ENCODE measurements at places on chromosomes 1 and 21.
A peak's percentile ranks its signal among the peaks of the same experiment; 100 is the strongest.

DNA sequence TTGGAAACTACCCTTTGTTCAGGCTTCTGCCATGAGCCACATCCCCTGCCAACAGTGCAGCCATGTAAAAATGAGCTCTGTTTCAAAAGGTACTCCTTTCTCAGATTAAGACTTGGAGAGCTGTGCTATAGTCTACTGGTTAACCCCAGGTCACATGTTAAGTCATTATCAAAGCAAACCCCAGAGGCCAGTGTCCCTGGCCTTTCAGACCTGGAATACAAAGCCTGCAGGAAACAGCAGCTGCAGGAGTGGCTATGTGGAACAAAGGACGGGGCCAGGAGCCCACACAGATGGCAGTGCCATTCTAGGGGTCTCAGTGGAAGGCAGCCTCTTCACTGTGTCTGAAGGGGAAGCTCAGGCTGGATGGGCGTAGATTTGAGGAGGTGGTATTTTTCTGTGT, 6.7 kb downstream of the ZNF496 start:
- DNase-seq, result no peak

DNA sequence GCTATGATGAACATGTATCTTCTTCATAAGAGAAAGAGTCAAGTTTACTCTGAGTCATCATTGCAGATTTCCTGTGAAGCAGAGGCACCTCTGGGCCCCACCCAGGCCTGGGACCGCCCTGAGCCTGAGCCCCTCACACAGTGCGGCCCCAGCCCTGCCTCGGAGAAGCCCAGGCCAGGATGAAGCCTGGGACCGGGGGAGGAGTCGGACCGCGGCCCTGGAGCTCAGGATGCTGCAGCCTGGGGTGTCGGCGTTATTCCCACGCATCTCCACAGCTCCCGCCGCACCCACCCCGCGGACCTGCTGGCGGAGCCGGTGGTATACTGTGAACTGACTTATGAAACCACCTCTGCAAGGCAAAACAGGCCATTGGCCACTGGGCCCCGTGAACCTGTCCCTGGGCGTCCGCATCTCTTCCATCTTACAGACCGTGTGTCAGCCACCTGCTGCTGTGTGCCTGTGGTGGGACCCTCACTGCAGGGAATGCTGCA, 2.4 kb upstream of the COL6A1 start:
- DNase-seq, result no peak

- DNase-seq, result no peak
These were observed 29.6 kb upstream of the AJAP1 start for GRCh38 chr1:4624801-4625200.

DNA sequence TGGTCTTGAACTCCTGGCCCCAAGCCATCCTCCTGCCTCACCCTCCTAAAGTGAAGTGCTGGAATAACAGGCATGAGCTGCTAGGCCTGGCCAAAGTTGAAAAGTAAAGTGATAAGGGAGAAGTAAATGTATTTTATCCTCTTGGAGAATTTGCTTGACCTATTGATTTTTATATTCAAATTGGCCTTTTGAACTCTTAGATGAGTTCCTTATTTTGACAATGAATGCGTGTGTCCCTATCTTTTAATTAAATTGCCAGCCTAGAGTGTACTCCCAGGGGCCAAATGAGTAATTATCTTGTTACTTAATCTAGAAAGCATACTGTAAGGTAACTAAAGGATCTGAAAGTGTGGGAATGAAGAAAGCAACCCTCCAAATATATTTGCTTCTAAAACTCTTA, 11.4 kb downstream of the RNF11 start:
- no peak for DNase-seq

DNA sequence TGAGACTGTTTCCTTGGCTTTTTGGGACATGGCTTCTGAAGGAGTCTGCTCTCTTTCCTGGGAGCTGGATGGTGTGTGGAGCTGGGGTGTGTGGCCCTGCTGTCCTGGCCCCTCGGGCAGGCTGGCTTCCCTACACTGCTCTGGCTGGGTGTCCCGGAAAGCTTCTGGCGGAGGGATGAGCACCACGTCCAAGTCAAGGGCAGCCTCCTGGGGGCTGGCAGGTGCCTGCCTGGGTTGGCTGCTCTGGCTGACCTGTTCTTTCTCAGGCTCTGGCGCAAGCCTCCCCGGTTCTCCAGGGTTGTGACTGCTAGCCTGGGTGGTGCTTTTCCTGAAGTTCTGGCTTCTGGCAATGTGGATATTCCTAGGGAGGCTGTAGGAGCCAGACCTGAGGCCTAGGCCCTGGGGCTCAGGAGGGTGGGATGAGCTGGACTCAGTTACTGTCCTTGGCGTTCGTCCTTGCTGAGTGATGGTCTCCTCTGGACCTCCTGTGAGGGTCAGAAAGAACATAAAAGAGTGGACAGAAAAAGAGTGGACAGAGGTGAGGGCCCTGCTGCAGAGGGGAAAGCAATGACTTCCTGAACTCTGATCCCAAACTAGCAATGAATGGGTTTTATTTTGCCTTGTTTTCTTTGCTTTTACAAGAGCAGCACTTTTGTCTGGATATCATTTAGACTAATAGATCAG, 9.4 kb downstream of the C1orf116 start:
- no peak for DNase-seq

DNA sequence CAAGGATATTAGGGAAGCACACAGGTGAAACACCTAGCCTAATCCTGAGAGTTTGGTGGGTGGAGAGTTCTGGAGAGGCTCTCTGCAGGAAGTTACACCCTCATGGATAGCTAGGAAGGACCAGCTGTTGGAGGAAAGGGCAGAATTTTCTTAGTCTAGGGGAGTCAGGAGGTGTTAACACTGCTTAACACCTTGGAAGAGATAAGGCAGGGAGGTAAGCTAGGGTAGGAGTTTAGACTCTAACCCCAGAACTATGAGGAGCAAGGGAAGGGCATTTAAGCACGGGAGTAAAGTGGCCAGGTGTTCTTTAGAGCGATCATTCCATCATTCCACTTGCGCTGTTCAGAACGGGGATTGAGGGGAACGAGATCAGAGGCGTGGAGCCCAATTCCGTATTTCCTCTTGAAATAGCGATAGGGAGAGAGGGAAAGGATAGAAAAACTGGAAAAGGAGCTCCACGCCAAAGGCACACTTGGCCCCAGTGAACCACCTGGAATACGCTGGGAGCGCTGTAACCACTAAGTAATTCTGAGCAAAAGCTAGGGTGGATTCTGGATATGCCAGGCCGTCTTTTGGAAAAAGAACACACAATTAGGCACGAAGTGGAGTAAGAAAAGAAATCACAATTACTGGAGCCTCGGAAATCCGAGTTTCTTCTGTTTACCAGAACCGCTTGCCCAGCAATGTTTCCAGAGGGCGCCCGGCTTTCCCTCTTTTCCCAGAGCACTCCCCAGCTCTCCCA, 1.5 kb upstream of the GPR137B start:
- DNase-seq, result no peak

DNA sequence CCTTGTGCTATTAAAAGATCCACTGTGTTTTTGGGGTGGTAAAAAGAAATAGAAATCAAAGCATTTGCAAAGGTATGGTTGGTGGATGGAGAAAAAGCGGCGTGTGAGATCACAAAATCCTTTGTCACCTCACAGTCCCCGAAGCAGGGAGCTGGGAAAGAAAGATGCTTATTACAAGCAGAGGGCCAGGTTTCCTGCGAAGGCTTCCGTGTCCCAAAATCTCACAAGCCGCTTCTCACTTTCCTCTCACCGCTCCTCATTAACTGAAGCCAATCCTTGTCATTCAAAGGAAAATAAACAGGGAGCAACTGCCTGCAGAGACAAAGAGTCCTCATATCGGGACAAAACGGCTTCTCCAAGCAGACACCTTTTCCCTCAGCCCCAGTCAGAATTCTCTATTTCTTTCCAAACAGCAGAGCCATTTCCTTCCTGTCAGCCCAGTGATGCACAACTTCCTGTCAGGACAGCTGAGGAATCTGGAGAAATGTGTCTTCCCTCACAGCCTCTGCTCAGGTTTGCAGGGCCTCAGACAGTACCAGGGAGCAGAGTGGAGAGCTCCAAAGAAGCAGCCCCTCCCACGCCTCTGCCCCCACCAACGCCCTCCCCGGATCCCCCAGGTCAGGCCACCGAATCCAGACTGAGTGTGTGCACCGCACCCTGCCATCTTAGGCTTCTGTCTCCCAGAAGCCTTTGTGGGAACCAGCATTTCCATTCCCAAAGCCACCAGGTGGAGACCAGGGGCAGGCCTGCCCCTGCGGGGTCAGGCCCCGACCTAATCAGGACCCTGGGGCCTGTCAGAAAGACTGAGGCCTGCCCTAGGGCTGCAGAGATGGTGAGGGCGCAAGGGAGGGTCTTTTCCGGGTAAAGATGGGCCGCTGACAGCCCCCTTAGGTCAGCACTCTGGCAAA, 29.6 kb downstream of the KCNN3 start:
- DNase-seq, result no peak

DNA sequence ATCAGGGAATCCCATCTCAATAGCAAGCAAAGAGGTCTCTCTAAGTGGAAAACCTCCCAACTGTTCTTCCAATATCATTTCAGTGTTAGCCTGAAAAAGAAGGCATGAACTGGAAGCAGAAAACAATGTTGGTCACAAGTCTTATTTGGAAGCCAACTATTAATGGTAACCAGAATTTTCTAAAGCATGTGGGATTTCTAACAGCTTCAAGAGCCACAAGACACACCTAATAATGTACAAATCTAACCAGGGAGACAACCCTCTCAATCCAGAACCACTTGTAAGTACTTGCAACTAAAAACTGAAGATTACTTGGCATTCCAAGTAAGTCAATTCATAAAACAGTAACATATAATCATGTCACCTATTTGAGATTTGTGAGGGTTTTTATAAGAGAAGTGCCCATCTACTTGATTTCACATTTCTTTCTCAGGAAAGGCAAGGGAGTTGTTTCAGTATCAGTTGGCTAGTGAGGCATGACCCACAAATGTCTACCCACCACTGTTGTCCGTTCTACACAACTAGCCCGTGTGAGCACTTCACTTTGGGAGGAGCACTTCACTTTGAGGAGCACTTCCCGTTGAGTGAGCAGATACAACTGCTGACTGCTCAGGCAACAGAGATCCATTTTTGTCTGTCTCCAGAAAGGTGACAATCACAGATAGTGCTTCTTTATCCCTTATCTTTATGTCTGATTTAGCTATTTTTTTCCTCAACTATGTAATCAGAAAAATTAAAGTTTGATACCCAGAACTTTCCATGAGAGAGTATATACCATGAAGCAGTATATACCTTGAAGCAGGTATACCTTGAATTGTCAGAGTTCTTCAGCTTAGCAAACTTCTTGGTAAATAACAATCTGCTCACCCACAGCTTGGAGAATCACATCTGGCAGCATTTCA, 11.1 kb downstream of the STX6 start:
- DNase-seq, result no peak

DNA sequence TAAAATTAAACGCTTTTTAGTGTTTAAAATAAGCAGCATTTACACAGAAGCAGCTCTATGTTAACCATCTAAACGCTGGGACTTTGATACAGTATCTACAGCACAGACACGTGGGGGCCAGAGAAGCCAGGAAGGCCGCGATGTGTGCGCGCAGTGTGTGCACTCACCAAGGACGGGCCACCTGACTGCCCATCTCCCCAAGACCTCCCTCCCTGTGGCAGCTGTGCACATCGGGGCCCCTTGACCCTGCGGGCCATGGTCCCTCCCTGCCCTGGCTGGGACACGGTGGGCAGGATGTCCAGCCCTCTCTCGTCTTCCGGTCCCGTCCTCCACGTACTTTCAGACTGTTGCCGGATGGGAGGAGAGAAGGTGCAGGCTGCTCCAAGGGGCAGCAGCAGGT, 4.2 kb downstream of the TAS1R3 start:
- DNase-seq, result no peak

- no peak for DNase-seq
These were observed 11.5 kb upstream of the TMEM51 start for GRCh38 chr1:15141935-15142539.

DNA sequence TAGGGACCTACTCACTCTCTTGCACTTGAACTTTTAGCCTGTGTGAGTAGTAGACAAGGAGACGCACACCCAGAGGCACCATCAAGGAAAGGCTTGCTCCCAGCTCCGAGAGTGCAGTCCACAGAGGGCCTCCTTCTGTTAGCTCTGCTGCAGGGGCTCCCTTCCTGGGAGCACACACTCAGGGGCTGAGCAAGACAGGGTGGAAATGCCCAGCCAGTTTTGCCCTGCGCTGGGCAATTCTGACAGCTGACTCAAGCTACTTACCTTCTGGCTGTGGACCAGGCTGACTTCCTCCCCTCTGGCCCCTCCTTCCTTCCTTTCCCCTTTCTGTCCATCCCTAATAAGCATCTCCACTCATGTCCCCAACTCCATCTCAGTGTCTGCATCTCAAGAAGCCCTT, 449.1 kb downstream of the PTPRU start:
- no peak for DNase-seq

GRCh38 chr1:113593550-113594297, 165.6 kb downstream of the PHTF1 start:
- DNase-seq, result no peak

DNA sequence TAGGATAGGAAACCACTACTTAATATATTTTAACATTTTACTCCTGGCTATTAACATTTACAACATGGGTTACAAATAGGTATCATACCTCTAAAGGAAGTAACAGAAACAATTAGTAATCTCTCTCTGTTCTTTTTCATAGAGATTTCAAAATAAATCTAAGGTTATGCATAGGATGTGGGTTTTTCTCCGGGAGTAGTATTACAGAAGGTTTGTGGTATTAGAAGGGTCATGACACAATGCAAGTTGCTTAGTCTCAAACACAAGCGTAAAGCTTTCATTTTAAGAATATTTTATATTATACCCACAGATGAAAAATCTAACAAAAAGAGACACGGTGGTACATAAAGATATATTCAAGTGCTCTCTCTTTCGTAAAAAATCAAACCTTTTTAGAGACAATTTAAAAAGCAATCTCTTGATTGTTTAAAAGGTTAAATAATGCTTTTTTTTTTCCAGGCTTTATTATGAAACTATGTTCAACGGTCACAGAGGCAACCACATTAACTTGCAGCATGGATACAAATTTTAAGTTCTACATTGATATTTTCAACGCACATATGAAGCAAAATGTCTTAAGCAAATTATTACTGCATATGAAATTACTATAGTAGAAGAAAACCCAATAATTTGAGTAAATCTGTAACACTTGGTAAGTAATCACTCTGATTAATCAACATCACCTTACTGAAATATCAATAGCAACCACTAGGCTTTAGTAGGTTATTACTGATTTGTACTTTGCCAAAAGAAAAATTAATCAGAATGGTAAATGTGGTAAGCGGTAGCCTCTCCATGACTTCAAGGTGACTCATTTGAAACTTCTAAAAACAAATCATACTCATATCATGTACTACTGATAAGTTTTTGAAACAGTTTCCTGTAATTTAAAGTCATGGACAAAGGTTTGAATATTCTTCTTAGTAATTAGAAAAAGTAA, 97.4 kb upstream of the GFI1 start:
- peak; percentile 5 for DNase-seq

- DNase-seq, result no peak
These were observed 877.7 kb downstream of the MRPL39 start for GRCh38 chr21:24729568-24729967.

GRCh38 chr1:9867408-9868243, 42.4 kb downstream of the CTNNBIP1 start:
- peak; percentile 61 for DNase-seq

- peak; percentile 31 for DNase-seq
These were observed 91.3 kb downstream of the RPE65 start for GRCh38 chr1:68358439-68358838.

GRCh38 chr1:56585985-56586384, 6.6 kb upstream of the PLPP3 start:
- no peak for DNase-seq

- DNase-seq, result no peak
These were observed 44.5 kb upstream of the C1orf87 start for GRCh38 chr1:60118085-60118484.

All from CD14-positive monocyte (primary cell).